ENCODE measurements at places on chromosomes 2 and 18. TPM values are rescaled to one million over a fixed set of nuclear protein-coding genes. Genes with fewer than 3 reads are reported as not detected.

Gene UBE2F
- 60.8 TPM for total RNA-seq

Gene AGFG1
- total RNA-seq, result 17.7 TPM

Gene ANO7
- total RNA-seq, result 0.19 TPM

Gene SP140
- total RNA-seq, result 0.32 TPM

Gene ACKR3
- total RNA-seq, result not detected

Gene NETO1
- 2.1 TPM for total RNA-seq

Gene IL1RL2
- total RNA-seq, result not detected

Gene NYAP2
- total RNA-seq, result not detected

Gene TSHZ1
- total RNA-seq, result 10.2 TPM

Gene CPO
- not detected for total RNA-seq

Gene PROC
- total RNA-seq, result not detected

Gene C2orf76
- 1.7 TPM for total RNA-seq

Gene TMEM37
- total RNA-seq, result not detected

Gene LHCGR
- total RNA-seq, result not detected

Gene UNC80
- total RNA-seq, result 0.32 TPM

Gene TUBB8B
- total RNA-seq, result not detected

Gene SOX11
- total RNA-seq, result 9.3 TPM

Gene MSH2
- total RNA-seq, result 48.1 TPM

Gene MC2R
- not detected for total RNA-seq

Gene IL36RN
- total RNA-seq, result not detected

Gene ZBTB7C
- total RNA-seq, result not detected

Data from A375 (cell line).